ENCODE measurements at places on chromosomes 4 and X.

GRCh38 chr4:115353370-115353769, 239.9 kb upstream of the NDST4 start:
- DNase-seq, result no peak

GRCh38 chr4:74527049-74527448, 82.1 kb downstream of the AREG start:
- no peak for DNase-seq

GRCh38 chr4:15270201-15270600, 157.6 kb upstream of the C1QTNF7 start:
- DNase-seq, result no peak

- DNase-seq, result no peak
These were observed 94.5 kb upstream of the APOOL start for GRCh38 chrX:84909151-84909550.

Measured in iPS DF 6.9 (cell line).